ENCODE measurements at places on chromosomes 4 and X.
A peak's percentile ranks its signal among the peaks of the same experiment; 100 is the strongest.

DNA sequence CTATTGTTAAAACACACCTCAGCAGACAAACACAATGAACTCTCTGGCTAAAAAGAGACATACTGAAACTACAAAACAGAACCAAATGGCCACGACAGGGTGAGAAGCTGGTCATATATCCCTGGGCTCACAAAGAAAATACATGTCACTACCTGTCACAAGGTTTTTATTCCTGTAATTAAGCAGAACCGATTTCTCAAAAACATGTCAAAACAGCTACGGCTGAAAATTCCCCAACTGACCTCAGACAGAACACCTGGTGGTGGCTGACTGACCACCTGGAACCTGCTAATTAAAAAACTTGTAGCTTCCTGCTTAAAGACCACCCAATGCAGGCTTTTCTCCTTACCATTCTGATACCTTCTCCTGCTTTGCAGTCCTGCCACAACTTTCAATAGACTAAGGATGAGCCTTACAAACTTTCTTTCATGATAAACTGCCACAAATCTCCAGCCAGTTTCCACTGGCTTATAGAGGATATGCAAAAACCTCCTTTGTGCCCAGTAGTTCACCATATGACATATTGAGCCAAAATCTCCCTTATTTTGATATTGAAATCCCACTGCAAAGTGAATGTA lies 571.9 kb downstream of the SPOCK3 start:
- DNase-seq = no peak

DNA sequence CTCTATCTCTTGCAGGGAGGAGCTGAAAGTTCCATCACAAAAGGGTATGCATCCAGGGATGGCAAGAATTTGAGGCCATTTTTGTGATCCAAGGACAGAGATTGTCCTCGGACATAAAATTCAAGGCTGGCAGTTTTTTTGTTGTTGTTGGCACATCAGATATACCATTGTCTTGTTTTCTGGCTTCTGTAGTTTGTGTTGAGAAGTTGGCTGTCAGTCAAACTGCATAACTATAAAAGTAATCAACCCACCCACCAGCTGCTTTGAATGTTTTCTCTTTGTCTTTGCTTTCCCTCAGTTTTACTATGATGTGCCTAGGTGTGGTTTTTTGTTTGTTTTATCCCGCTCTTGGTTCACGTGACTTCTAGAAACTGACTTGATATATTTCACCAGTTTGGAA lies 21.6 kb upstream of the PDZD4 start:
- DNase-seq = no peak

GRCh38 chr4:2284934-2285612 lies 23.2 kb upstream of the MXD4 start:
- peak; percentile 16 for DNase-seq

- no peak for DNase-seq
These were observed 3.8 kb upstream of the FBXW7 start for GRCh38 chr4:152539556-152540292.

GRCh38 chr4:141640696-141641095 lies 4.3 kb downstream of the IL15 start:
- DNase-seq = no peak

GRCh38 chr4:47167081-47168035 lies 136.0 kb downstream of the GABRB1 start:
- no peak for DNase-seq

DNA sequence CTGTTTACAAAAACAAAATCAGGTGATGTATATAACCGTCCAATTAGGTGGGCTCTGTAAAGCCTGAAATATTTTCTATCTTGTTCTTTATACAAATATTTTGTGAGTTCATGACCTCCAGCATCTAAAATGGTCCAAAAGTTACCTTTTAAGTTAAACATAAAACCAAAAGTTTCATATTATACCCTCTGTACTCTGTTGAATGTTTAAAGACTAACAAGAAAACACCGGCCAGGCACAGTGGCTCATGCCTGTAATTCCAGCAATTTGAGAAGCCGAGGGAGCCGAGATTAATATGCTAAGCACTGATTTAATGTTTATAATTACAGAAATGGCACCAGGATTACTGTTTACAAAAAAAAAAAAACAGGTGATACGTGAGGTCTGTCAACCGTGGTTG lies 328.4 kb downstream of the DHRSX start:
- no peak for DNase-seq

GRCh38 chrX:47321823-47322371 lies 48.5 kb upstream of the ZNF157 start:
- no peak for DNase-seq

- DNase-seq = no peak
These were observed at the start of gene ENPEP for GRCh38 chr4:110475881-110476818. Gene ENPEP (plus strand): TSS chr4:110476155. CDS start chr4:110476415, 260 bp downstream.

DNA sequence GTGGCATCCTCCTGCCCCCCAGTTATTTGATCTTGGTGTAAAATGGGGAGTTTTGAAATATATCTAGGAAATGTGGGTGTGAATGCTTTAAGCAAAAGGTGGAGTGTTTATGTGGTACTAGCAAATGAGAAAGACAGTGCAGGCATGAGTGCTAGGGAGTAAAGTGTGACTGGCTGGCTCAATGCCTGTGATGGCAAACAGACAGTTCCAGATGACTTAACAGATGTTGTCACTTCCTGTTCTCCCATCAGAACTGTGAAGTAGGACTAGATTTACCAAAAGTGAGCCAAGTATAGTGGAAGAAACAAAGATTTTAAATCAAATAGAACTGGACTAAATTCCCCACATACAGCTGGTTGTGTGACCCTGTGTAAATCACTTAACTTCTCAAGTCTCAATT lies 8.4 kb upstream of the AMOT start:
- no peak for DNase-seq

GRCh38 chr4:20041839-20042407 lies 209.8 kb upstream of the SLIT2 start:
- no peak for DNase-seq

DNA sequence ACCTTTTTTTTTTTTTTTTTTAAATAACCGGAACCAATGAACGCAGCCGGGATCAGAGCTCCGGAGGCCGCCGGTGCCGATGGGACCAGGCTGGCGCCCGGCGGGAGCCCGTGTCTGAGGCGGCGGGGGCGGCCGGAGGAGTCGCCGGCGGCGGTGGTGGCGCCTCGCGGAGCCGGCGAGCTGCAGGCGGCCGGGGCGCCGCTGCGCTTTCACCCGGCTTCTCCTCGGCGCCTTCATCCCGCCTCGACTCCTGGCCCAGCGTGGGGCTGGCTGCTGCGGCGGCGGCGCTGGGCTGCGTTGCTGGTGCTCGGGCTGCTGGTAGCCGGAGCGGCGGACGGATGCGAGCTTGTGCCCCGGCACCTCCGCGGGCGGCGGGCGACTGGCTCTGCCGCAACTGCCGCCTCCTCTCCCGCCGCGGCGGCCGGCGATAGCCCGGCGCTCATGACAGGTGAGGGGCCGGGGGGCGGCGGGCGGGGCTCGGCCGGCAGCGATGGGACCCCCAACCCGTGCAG lies 337 bp downstream of the STIM2 start:
- no peak for DNase-seq

- DNase-seq = no peak
These were observed 14.6 kb downstream of the APBB2 start for GRCh38 chr4:41199788-41200187.

DNA sequence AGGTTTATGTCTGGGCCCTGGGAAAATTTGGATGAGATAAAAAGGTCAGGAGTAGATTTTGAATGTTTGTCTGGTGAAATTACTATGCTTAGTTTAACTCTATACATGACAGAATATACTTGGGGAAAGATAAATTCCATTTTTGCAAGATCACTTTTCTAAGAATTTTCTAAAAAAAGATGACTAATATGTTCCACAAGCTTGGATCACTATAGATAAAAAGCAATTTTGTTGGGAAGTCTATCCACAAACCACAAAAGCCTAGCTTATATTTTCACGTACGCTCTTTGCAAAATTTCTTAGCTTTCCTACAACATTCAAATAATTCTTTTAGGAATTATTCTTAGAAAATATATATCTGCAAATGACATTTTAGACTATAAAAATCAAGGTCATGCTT lies 20.6 kb upstream of the COQ2 start:
- DNase-seq = no peak

GRCh38 chr4:129092631-129093190 lies 628 bp downstream of the SCLT1 start:
- DNase-seq = no peak

- DNase-seq = no peak
These were observed 311.1 kb downstream of the INPP4B start for GRCh38 chr4:142535009-142535408.

- DNase-seq = peak; percentile 77
These were observed 240.5 kb upstream of the ANKRD50 start for GRCh38 chr4:124953061-124953460.

DNA sequence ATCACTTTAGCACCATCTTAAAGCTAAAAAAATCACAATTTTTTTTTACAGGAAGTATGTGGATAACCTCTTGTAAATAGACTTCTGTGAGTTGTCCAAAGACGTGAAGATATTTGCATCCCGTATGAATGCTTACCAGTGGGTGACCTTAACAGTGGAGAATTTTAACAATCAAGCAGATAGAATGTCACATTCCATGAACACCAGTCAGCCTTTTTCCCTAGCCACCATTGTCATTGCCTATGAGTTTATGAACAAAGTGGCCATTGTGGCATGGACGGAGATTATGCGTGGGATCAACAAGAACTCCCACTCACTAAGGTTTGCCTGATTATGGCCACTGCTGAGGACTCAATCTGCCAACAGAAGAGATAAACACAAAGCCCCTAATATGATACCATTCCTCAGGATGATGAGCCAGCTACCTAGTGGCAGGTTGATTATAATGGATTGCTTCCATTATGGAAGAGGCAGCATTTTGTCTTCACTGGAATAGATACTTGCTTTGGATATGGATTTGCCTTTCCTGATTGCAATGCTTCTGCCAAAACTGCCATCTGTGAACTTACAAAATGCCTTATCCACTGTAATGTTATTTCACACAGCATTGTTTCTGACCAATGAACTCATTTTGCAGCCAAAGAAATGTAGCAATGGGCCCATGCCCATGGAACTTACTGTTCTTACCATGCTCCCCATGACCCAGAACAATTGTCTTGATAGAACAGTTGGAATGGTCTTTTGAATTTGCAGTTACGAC lies 830.9 kb upstream of the NDST4 start:
- DNase-seq = no peak

- no peak for DNase-seq
These were observed 16.9 kb downstream of the CYBB start for GRCh38 chrX:37796805-37797204.

- DNase-seq = no peak
These were observed 34.6 kb downstream of the SEPTIN11 start for GRCh38 chr4:76984127-76984526.

DNA sequence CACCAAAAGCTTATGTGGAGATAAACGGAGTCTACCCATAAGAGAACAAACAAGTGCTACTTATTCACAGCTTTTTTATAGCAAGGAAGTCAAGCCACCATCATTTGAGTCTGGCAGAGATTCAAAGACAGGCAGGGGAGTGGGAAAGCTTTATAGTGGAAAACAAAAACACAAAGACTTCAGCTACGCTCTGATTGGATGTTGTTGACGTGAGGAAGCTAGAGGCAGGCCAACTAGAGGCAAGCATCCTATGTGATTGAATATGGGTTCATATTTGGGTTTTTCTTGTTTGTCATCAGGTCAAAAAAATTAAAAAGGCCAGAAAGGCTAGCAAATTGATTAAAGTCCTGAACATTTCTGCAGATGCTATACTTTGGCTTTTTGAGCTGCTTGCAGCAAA lies 719 bp upstream of the TCEAL4 start:
- no peak for DNase-seq

- no peak for DNase-seq
These were observed 117.6 kb upstream of the GPR101 start for GRCh38 chrX:137151403-137151802.

- no peak for DNase-seq
These were observed 490 bp upstream of the PDZD4 start for GRCh38 chrX:153830640-153831428.

DNA sequence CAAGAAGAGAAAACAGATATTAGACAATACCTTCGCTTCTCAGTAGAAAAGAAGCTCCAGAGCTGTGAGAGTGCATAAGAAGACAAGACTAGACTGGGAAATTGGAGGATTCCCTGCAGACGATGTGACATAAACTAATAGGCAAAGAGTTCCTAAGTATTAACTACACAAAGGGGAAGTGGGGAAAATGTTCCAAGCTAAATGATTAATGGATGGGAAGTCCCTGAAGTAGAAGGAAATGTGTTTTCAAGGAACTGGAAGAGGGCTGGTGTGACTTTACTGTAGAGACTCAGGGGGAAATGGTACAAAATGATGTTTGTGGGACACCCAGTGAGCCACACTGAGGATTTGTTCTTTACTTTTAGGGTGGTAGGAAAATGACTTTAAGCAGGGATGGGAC lies 69.7 kb upstream of the DCLK2 start:
- no peak for DNase-seq

- no peak for DNase-seq
These were observed 7.5 kb downstream of the CLDN2 start for GRCh38 chrX:106927700-106928099.

DNA sequence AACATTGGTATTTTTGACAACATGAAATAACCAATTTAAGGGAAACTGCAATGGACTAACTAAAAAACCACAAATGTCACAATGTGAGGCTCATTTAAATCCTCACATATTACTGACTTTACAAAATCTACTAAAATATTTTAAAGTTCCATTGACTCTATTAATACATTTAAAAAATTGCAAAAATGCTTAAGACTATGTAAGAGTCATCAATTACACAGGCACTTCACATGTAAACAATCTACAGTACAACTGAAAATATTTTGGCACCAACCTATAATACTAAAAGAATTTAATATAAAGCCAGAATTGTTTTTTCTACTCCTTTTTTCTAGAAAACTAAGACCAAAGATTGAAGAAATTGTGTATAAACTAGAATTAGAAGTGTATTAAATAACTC lies 76.8 kb upstream of the RBMXL3 start:
- DNase-seq = no peak

GRCh38 chr4:145234091-145234706 lies 53.8 kb upstream of the OTUD4 start:
- peak; percentile 34 for DNase-seq

GRCh38 chrX:22021751-22022324 lies 10.3 kb upstream of the PHEX start:
- no peak for DNase-seq

DNA sequence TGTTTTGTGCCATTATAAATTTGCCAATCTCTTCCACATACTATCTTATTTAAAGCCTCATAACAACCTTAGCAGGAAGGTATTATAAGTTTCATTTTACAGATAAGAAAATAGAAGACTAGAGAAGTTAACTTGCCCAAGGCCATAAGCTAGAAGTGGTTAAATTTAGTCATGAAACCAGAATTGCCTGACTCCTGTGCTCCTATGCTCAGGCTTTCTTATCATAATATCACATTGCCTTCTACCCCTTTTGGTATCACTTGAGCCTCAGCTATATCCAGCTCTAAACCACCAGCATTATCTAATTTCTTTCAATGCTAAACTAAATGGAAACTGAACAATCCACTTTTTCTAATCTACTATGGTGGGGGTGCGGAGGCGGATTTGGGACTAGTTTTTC lies 164.7 kb downstream of the GBA3 start:
- DNase-seq = no peak

- no peak for DNase-seq
These were observed 25.8 kb upstream of the VEGFC start for GRCh38 chr4:176818531-176818930.

Data from AG04450 (cell line).